Pancreas (tissue), 10 donors: ENCODE measurements at places on chromosomes 6 and 20.
A peak's percentile ranks its signal among the peaks of the same experiment; 100 is the strongest.

GRCh38 chr6:41071501-41071922 is 644 bp downstream of the OARD1 start:
- no peak for DNase-seq
- peak overlapping the region; percentile 19 for H3K4me3 ChIP-seq
- H3K36me3 ChIP-seq: no peaks in the 10 kb centered on the region

- H3K27me3 ChIP-seq: no peaks in the 10 kb centered on the region
- H3K36me3 ChIP-seq: no peaks in the 10 kb centered on the region
- H3K4me3 ChIP-seq: no peak overlapping the region
- DNase-seq: no peak
- H3K27ac ChIP-seq: no peak overlapping the region
These were observed 265.0 kb downstream of the ADGRG6 start for GRCh38 chr6:142566628-142567396.

DNA sequence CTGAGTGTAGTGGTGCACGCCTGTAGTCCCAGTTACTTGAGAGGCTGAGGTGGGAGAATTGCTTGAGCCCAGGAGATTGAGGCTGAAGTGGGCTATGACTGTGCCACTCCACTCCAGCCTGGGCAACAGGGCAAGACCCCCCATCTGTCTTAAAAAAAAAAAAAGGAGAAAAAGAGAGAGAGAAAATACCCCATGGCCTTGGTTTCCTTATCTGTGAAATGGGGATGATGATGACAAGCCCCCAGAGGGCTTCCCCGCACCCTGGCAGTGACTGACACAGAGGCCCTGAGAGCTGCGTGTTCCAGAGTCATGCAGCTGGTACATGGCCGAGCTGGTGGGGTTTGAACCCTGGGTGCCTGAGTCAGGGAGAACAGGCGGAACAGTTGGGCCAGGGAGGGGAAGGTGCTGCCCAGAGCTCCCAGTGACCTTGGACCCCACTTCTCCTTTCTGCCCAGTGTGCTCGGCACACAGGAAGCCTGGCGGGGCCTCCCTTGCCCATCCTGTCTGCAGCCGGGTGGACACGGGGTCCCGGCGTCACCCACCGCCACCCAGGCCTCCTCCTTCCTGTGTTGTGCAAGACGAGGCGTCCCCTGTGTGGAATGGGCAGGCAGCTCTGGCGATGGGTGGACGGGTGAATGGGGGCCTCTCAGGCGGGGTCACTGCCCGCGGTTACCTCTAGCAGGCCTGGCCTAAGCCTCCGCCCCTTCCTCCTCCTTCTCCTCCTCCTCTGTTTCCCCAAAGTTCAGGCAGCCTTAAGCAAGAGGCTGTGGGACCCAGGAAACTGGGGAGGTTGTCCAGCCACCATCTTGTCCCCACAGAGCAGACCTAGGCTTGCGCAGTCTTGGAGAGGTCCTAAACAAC is 84.2 kb downstream of the CEBPB start:
- DNase-seq: no peak
- H3K4me3 ChIP-seq: no peak overlapping the region
- no peaks in the 10 kb centered on the region for H3K36me3 ChIP-seq

GRCh38 chr20:57656821-57657534 is 36.8 kb upstream of the ZBP1 start:
- H3K36me3 ChIP-seq: peaks cover 1% of the 10 kb centered on the region
- DNase-seq: peak; percentile 6
- H3K4me3 ChIP-seq: no peak overlapping the region
- H3K27ac ChIP-seq: no peak overlapping the region
- no peaks in the 10 kb centered on the region for H3K27me3 ChIP-seq

- H3K36me3 ChIP-seq: no peaks in the 10 kb centered on the region
- no peak for DNase-seq
- no peaks in the 10 kb centered on the region for H3K27me3 ChIP-seq
- H3K4me3 ChIP-seq: no peak overlapping the region
- H3K4me1 ChIP-seq: no peaks in the 10 kb centered on the region
- H3K27ac ChIP-seq: no peak overlapping the region
These were observed 207.8 kb downstream of the OTOR start for GRCh38 chr20:16955971-16956370.

GRCh38 chr6:121865811-121866210 is 430.4 kb downstream of the GJA1 start:
- H3K4me3 ChIP-seq: no peak overlapping the region
- H3K27me3 ChIP-seq: no peaks in the 10 kb centered on the region
- no peaks in the 10 kb centered on the region for H3K36me3 ChIP-seq
- no peak for DNase-seq
- H3K4me1 ChIP-seq: no peaks in the 10 kb centered on the region

DNA sequence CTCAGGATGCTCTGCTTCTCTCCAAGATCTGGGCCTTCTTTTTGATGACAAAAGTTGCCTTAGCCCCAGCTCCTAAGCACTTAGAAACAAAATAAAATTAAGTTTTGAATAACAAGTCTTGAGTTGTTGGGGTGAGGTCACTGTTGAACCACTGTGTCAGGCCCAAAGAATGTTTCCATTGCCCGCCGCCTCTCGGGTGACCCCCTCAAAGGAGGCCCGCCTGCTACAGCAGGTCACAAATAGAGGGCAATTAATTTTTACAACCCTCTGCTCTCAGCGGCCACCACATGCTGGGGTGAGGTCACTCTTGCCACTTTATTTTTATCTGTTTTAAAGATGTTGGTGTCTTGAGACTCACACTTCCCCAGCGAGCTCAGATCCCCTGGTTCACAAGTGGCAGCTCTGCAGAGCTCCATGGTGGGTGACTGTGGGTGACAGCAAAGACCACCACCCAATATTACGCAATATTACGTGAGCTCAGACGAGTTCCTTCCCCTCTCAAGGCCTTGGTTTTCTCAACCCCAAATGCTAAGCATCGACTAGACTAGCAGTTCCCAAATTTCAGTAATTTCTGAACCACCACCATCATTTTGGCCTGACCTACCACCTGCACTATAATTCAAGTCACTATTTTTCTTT is 247.7 kb upstream of the PMEPA1 start:
- peak overlapping the region; percentile 84 for H3K27ac ChIP-seq
- H3K4me1 ChIP-seq: peaks cover 3% of the 10 kb centered on the region
- no peaks in the 10 kb centered on the region for H3K27me3 ChIP-seq
- no peak for DNase-seq
- H3K4me3 ChIP-seq: no peak overlapping the region

- no peaks in the 10 kb centered on the region for H3K27me3 ChIP-seq
- no peak for DNase-seq
- no peak overlapping the region for H3K4me3 ChIP-seq
- H3K27ac ChIP-seq: no peak overlapping the region
- no peaks in the 10 kb centered on the region for H3K36me3 ChIP-seq
These were observed 50.0 kb downstream of the LAMA4 start for GRCh38 chr6:112204350-112204706.

- H3K4me3 ChIP-seq: no peak overlapping the region
- H3K36me3 ChIP-seq: no peaks in the 10 kb centered on the region
- H3K27ac ChIP-seq: no peak overlapping the region
- H3K27me3 ChIP-seq: no peaks in the 10 kb centered on the region
- DNase-seq: no peak
These were observed 167.6 kb upstream of the GJE1 start for GRCh38 chr6:141965016-141965545.

DNA sequence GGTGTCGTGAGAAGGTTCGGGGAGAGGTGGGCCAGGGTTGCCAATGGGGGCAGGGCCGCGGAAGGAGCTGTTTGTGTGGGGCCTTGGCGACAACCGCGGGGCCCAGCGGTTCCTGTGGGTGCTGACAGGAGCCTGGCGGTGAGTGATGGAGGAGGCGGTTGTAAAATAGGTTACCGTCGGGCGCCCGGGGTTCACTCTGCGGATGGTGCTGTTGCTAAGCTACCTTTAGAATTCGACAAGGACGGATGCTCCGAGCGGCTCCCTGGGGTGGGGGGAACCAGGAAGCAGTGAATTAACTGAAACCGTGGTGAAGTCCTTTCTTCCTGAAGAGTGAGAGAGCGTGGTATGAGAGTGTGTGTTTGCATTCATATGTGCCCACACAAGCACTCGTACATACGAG is 61.7 kb downstream of the CDH22 start:
- no peaks in the 10 kb centered on the region for H3K4me1 ChIP-seq
- no peak overlapping the region for H3K4me3 ChIP-seq
- no peak for DNase-seq
- no peaks in the 10 kb centered on the region for H3K27me3 ChIP-seq
- no peaks in the 10 kb centered on the region for H3K36me3 ChIP-seq
- H3K27ac ChIP-seq: no peak overlapping the region

GRCh38 chr6:124254941-124255685 is 451.4 kb downstream of the NKAIN2 start:
- no peak overlapping the region for H3K4me3 ChIP-seq
- H3K27me3 ChIP-seq: no peaks in the 10 kb centered on the region
- no peak overlapping the region for H3K27ac ChIP-seq
- no peak for DNase-seq
- H3K36me3 ChIP-seq: no peaks in the 10 kb centered on the region

- H3K4me3 ChIP-seq: no peak overlapping the region
- no peaks in the 10 kb centered on the region for H3K27me3 ChIP-seq
- no peaks in the 10 kb centered on the region for H3K36me3 ChIP-seq
- no peak overlapping the region for H3K27ac ChIP-seq
These were observed 25.3 kb upstream of the CHD6 start for GRCh38 chr20:41643504-41643938.

DNA sequence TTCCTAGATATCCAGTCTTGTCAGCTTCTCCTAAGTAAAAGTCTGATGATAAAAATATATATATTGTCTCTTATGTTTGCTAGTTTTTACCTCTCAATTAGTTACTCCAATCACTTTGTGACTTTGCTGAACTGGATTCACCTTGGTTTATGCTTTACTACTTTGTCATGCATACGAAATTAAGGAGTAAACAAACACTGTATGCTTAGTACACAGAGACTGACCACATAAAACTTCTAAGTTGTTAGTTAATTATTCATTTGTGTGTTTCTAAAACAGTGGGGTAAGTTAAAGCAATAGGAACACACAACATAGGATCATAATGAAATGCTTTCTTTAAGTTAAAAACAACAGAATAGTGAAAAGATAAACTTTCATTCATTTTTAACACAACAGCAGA is 877.3 kb upstream of the MAP3K7 start:
- H3K36me3 ChIP-seq: no peaks in the 10 kb centered on the region
- H3K4me1 ChIP-seq: no peaks in the 10 kb centered on the region
- H3K4me3 ChIP-seq: no peak overlapping the region
- no peaks in the 10 kb centered on the region for H3K27me3 ChIP-seq
- no peak overlapping the region for H3K27ac ChIP-seq

- no peak overlapping the region for H3K27ac ChIP-seq
- no peaks in the 10 kb centered on the region for H3K4me1 ChIP-seq
- H3K36me3 ChIP-seq: no peaks in the 10 kb centered on the region
- DNase-seq: no peak
These were observed 31.4 kb downstream of the COL11A2 start for GRCh38 chr6:33160728-33161344.

GRCh38 chr6:34065466-34066217 is 80.2 kb downstream of the GRM4 start:
- H3K27ac ChIP-seq: no peak overlapping the region
- DNase-seq: no peak
- no peaks in the 10 kb centered on the region for H3K4me1 ChIP-seq
- no peaks in the 10 kb centered on the region for H3K36me3 ChIP-seq
- no peaks in the 10 kb centered on the region for H3K27me3 ChIP-seq

GRCh38 chr6:107264357-107264840 is 149.1 kb upstream of the BEND3 start:
- DNase-seq: no peak
- no peak overlapping the region for H3K27ac ChIP-seq
- no peak overlapping the region for H3K4me3 ChIP-seq
- no peaks in the 10 kb centered on the region for H3K36me3 ChIP-seq
- H3K27me3 ChIP-seq: no peaks in the 10 kb centered on the region

DNA sequence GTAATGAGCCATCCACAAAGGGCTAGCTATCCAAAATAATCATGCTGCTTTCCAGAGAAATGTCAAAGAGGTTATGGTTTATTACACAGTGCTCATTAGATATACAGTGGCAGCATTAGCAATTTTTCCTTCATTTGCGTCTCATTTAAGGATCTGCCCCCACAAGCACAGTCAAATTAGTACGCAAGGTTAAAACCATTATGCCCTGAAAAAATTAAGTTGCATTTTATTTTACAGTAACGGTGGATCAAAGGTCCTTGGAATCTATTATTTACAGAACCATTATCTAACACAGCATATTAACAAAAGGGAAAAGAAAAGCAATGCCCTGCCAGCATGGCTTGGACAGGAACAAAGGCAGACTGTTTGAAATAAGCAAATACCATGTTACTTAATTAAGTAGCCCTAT is 144.8 kb downstream of the PDSS2 start:
- H3K36me3 ChIP-seq: no peaks in the 10 kb centered on the region
- H3K4me3 ChIP-seq: no peak overlapping the region
- no peaks in the 10 kb centered on the region for H3K27me3 ChIP-seq
- H3K4me1 ChIP-seq: peaks cover 15% of the 10 kb centered on the region
- no peak for DNase-seq

GRCh38 chr20:51412333-51412871 is 130.1 kb downstream of the NFATC2 start:
- no peaks in the 10 kb centered on the region for H3K27me3 ChIP-seq
- no peak overlapping the region for H3K27ac ChIP-seq
- peaks cover 2% of the 10 kb centered on the region for H3K36me3 ChIP-seq

DNA sequence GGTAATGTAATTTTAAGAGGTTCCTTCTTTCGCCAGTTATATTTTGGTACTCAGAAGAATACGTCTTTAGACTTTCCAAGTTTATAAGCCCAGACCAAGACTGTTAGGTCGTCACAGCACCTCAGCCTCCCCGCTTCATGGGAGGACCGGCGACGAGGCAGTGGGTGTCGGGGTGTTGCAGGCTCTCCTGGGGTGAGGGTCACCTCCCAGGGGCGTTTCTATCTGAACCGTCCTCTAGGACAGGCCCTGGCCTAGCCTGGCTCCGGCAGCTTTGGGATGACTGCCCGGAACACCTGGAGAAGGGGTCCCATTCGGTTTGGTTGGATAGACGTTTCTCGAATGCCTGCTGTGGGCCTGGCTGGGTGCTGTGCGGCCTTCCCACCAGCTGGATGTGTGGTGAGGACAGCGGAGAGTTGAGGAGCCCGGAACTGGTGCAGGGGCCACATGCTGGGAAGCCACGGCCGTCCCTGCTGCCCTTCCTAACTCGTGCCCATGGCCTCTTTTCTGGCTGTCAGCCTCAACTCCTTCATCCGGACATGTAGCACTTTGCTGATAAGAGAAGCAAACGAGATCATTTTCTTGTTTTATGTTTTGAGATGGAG is 1.1 kb downstream of the OSBPL2 start:
- peaks cover 56% of the 10 kb centered on the region for H3K4me1 ChIP-seq
- peak overlapping the region; percentile 70 for H3K4me3 ChIP-seq
- peak overlapping the region; percentile 86 for H3K27ac ChIP-seq
- DNase-seq: peak; percentile 53
- H3K27me3 ChIP-seq: no peaks in the 10 kb centered on the region

DNA sequence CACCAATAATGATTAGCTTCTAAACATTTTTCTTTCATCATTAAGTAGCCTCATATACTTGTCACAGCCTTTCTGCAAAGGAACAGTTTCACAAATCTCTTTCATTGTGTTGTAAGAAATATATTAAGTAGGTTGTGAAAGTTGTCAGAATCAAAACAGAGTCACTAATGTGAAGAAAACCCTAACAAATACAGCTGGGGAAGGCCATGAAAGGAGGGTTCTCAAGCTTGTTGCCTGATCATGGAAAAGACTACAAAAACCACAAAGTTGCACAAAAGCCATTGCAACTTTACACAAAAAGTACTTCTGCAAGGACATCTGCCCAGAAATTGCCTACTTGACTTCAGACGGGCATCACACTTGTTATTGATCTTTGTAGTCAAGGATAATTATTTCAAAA is 216.1 kb downstream of the ALDH8A1 start:
- no peak overlapping the region for H3K4me3 ChIP-seq
- no peaks in the 10 kb centered on the region for H3K27me3 ChIP-seq
- no peak overlapping the region for H3K27ac ChIP-seq
- DNase-seq: no peak
- H3K4me1 ChIP-seq: no peaks in the 10 kb centered on the region
